Stimulated activated CD4-positive, alpha-beta T cell treated with anti-CD3 and anti-CD28 coated beads, Interleukin-2, amount 100 ng/mL, for 24 hours (primary cell): ENCODE measurements at places on chromosomes 2 and 18.

DNA sequence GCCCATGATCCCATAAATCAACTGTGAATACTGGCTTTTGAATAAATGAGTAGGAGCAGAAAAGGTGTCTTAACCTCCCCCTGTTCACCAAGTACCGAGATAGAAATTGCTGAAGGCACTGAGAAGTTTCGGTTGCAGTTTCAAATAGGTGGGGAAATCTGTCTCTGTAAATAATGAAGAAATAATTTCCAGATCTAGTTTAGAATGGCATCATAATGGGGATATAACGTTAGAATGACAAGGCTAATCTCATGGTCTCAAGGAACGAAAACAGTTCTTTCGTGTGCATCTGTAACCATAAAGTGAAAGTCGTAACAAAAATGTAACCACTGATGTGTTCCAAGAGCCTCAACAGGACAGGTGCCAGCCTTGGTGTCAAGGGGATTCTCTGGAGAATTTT, 49.9 kb upstream of the TMEM18 start:
- DNase-seq = no peak

DNA sequence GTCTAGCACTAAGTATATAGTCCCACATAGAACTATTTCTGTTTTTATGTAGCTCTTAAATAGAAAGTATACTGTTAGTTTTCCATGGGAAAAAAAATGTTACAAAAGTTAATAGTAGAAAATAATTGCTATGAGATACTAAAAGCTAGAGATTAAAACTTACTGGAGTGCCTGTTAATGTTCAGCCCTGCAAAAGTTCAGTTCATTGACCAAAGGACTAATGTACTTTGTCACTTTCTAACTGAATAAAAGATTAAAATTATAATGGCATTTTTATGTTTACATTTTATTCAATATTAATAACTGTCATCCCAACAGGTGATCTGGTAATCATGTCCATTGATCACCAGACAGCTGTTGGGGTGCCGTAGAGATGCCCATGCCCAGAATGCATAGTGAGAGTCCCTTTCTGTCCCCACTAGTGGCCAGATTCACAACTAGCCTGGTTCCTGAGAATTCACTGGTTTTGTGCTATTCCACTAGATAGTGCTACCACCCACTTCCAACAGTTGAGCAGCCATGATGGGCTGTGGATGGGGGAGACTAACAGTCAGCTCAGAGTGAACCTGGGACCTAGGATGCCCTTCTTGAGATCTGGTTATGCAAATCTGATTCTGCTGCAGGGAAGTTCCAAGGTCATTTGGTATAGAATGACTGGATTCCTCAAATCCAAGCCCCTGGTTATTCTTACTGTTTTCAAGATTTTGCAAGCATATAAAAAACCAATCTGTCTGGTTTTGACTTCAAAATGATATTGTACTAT, 57.8 kb downstream of the AFTPH start:
- no peak for DNase-seq

DNA sequence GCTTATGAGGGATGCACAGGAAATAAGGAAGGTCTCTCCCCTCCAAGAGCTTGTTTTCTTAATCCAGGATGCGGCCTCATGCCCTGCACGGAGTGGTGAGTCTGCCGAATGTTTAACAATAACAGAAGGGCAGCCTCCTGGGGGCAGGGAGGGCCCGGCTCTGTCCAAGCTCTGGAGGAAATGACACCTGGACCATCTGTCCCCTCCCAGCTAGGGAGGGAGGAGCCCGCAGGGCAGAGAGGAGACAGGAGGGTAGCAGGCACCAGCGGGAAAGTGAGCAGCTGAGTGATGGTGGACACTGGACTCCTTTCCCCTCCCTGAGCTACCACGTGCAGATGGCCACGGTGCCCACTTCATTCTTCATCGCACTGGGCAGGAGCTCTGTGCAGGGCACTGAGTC, 398.2 kb upstream of the MYT1L start:
- DNase-seq = no peak

DNA sequence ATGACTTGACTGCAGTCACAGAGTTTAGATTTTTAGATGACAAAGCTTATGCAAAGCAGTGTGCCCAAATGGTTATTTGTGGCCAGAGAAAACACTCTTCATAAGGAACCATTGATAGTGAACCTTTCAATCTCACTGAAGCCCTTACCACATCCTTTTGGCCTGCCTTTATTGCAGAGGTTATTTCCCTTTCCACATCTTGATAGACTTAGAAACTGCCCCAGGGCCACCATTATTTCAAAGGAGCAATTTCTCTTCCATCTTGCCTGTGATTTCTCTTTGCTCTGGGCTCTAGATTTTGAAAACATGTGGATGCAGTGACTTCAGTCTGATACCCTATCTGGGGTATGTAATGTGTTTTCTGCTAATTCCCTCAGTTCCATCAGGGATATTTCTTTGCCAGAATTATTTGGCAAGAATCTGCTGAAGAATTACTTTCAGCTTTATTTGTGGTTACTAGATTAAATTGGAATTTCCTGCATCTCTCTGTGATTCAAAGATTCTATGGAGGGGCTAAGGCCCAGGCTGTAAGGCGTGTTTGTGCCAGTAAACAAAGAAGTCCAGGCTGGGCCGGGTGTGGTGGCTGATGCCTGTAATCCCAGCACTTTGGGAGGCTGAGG, 51.0 kb downstream of the MOGAT1 start:
- DNase-seq = no peak

DNA sequence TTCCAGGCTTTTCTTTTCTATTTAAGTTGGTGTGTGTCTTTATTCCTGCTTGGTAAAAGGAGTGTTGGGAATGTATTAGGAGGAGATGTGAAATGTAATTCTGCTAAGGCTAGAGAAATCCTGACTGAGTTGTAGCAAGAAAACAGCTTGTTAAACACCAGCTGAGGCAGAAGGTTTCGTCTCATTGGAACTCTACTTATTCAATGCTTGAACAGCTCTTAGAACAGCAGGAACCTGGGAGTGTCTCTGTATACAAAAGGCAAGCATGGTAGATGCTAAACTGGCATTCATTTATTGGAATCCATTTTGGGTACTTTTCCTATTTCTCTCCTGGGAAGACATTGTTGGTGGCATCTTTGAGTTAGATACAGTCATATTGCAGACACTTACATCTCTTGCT, 280.9 kb downstream of the HRH4 start:
- no peak for DNase-seq

- no peak for DNase-seq
These were observed 58.9 kb downstream of the SPTBN1 start for GRCh38 chr2:54514822-54515569.
